ENCODE measurements at places on chromosomes 4 and X. TPM values are rescaled to one million over a fixed set of nuclear protein-coding genes. Genes with fewer than 3 reads are reported as not detected.

DMP1 gene
- total RNA-seq, result not detected

GRCh38 chr4:177369372-177369771 is 59.7 kb downstream of the NEIL3 start:
- no peak for DNase-seq

DNA sequence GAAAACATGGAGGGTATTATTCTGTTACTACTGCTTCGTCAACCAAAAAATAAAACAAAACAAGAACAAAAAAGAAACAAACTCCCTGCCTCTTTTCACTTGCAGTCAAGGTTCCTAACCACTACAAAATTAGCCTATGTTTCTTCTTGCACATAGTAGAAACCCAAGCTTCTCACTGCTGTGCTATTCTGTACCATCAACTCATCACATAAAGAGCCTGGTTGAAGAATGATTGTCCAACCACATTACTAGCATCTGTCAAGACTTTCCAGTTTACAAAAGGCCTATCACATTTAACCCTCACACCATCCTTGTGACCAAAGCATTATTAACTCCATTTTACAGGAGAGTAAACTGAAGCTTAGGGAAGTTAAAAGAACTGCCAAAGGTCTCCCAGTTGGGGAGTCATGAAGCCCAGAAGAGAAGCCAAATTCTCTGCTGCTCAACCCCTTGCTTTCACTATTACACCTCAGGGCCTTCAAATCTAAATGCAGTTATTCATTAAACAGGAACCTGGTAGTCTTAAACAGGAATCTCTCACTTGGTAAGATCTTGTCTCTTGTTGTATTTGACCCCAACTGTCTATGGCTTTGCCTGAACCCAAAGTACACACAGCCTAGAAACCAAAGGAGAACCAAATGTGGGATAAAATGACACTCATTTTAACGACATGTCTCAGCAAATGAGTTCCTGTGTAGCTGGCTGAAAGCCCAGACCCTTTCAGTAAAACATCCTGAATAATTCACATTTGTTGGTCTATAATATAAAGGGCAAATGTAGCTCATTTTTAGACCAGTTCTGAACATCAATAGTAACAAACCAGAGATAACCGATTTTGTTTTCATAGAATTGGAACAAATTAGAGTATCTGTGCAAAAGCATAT is 8.6 kb downstream of the F9 start:
- no peak for DNase-seq

EVC gene
- total RNA-seq, result 39.3 TPM

TRAM1L1 gene
- 0.43 TPM for total RNA-seq

DNA sequence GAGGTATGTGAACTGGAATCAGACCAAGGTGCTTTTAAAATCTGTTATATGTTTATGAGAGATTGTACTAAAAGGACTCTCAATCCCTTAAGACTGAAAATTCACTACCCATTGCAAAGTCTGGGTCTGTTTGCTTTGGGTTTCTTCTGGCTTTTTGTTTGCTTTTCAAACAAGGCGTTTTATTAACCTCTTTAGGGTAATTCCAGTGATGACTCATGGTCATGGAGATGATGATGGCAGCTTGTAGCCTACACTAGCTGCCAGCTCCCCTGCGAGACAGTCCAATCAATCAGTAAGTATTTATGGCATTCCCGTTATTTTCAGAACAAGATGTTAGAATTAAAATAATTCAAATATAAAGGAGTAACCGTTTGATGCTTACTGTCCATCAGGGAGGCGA is 643.8 kb upstream of the FTHL17 start:
- no peak for DNase-seq

DNA sequence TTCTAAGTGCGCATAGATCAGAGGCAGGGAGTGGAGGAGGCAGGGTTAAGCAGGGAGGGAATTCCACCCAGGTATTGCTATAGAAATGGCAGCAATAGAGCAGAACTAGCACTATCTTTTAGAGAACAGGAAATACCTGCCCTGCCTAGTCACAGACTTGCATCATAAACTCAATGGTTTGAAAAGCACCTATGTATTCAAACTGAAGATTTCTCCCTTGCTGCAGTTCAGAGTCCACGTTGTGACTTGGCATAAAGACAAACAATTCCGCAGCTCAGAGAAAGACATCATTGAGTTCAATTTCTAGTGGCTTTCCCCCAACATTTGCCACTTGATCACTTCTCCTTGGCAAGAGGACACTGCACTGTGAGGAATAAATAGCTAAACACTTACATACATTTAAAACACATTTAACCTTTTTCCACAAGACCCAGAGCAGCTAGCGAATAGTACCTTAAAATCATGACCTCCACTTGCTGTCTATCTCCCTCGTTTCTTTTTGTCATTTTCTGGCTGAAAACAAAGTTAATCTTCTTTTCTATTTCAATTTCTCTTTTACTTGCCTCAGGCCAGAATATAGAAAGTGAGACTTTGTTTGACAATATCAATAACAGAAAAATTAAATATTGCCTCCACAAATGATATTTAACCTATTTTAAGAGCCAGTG is 42.4 kb downstream of the SLC7A11 start:
- DNase-seq, result no peak
